Right forelimb (tissue), 1 donor: ENCODE measurements at places on chromosomes 6 and 20.

GRCh38 chr20:62339647-62340062 lies 27.5 kb downstream of the LAMA5 start:
- DNase-seq = no peak

- DNase-seq = no peak
These were observed 11.1 kb downstream of the MAP1LC3A start for GRCh38 chr20:34569598-34569997.

DNA sequence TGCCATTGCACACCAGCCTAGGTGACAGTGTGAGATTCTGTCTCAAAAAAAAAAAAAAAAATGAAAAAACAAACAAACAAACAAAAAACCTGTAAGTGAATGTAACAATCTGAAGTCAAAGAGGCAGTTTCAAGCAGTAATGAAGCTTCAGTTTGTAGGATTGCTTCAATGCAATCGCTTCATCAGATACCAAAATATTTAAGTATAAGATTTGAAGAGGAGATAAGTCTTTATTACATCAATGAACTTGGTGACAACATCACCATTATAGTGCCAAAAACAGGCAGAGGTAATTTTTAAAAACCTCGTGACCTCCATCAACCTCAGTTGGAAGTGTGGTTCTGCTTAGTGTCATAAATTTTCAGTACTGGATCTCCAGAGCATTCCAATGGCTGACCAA lies 74.7 kb downstream of the MYLK4 start:
- DNase-seq = no peak

GRCh38 chr6:129623008-129623732 lies 86.8 kb downstream of the ARHGAP18 start:
- DNase-seq = no peak

GRCh38 chr20:8667306-8667705 lies 401.6 kb upstream of the PLCB4 start:
- no peak for DNase-seq

DNA sequence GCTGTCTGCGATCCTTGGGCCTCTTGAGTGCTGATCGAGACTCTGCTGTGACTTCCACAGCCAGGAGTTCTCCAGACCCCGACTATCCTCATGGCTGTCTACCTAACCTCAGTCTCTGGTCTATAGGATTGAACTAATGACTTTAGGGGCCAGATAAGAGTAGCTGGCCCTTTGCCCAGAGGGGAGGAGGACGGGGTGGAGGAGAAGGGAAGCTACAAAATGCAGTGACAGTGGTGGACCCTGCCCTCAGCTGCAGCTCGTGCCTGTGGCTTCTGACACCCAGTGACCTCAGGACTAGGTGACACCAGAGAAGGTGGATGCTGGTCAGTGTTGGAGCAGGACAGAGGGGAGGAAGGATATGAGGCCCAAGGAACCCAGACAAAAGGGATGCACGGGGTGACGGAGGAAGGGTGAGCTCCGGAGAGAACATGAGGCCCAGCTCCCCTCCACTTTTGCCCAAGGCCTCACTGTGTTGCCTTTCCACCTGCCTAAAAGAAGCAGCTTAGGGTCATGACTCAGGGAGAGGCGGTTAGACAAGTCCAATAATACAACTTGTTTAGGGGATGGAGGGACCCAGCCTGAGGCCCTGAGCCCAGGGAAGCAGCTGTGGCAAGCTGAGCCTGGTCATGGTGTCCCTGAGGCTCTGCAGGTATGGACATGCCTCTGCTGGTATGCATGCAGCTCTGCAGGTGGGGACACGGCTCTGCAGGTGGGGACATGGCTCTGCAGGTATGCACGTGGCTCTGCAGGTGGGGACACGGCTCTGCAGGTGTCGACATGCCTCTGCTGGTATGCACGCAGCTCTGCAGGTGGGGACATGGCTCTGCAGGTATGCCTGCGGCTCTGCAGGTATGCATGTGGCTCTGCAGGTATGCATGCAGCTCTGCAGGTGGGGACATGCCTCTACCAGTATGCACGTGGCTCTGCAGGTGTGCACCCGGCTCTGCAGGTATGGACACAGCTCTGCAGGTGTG lies 67.7 kb downstream of the SYNJ2 start:
- DNase-seq = no peak

GRCh38 chr20:56358070-56358469 lies 704 bp upstream of the FAM210B start:
- DNase-seq = no peak

GRCh38 chr20:59141818-59142581 lies 21.6 kb upstream of the ZNF831 start:
- peak; percentile 43 for DNase-seq

DNA sequence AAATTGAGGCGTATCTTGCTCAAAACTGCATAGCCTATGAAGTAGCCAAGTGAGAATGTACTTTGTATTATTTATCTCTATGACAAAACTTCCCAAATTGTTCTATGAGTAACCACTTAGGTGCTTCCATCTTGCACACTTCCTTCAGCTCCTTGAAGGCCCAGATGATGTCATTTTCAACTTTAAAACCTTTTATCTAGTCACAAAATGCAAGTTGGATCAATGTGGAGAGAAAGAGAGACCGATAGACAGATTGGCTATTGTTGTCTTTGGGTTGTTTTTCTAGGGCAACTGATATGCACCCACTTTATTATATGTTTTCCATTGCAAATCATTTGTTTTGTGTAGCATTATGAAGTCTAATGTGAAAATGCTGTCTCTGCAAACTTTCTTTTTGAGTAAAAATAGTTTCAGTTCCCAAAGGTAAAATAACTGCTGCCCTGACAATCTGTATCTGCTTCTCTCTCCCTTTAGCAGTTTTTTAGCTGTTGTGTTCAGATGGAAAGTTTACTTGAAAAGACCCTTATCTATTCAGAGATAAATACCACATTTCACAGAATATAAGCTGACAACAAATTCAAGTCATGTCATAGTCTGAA lies 73.7 kb upstream of the CITED2 start:
- DNase-seq = no peak
